ENCODE measurements at places on chromosomes 7 and 10. TPM values are rescaled to one million over a fixed set of nuclear protein-coding genes. Genes with fewer than 3 reads are reported as not detected.

SPDYE1 gene
- 0.24 TPM for total RNA-seq

PDE6C gene
- total RNA-seq = not detected

COX19 gene
- total RNA-seq = 38.3 TPM

NFE2L3 gene
- total RNA-seq = 0.68 TPM

VSTM4 gene
- 0.38 TPM for total RNA-seq

DNA sequence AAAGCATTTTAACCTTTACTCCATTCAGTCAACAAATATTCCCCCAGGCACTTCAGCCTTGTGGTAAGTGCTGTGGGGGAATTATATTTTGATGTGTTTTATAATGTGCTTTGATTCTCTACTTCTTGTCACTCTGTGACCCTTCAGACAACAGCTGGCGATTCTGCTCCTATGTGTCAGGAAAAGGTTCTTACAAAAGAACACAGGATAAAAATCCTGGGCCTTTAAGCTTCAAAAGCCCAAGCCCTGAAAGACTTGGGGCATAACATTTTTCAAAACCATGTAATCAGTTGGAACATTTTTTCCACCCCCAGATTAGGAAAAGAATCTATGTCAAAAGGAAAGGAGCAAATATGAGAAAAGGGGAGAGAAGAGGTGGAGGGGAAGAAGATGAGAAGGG lies 37.8 kb upstream of the LRRC17 start:
- H3K27me3 ChIP-seq = no peaks in the 10 kb centered on the region
- no peaks in the 10 kb centered on the region for H3K4me1 ChIP-seq
- no peaks in the 10 kb centered on the region for H3K36me3 ChIP-seq
- DNase-seq = no peak

DNA sequence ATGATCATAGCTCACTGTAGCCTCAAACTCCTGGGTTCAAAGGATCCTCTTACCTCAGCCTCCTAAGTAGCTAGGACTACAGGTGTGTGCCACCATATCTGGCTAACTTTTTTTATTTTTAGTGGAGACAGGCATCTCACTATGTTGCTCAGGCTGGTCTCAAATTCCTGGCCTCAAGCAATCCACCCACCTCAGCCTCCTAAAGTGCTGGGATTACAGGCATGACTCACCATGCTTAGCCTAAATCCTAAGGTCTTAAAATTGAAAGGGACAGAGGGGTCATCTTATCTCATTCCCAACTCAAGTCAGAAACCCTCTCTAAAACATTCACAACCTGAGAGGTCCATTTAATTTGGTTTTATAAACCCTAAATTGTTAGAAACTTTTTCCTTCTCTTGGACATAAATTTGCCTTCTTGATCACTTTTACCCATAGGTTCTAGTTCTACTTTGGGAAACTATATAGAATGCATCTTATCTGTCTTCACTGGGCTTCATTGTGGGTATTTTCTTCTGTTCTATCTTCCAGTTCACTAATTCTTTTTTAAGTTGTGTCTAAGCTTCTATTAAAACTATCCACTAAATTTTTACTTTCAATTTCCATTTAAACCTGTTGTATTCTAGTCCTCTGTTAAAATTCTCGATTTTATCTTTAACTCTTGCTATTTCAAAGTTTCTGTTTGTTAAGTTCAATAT lies 183.4 kb upstream of the KAT6B start:
- no peaks in the 10 kb centered on the region for H3K36me3 ChIP-seq
- H3K4me3 ChIP-seq = no peak overlapping the region
- H3K27me3 ChIP-seq = no peaks in the 10 kb centered on the region
- no peaks in the 10 kb centered on the region for H3K4me1 ChIP-seq

DNA sequence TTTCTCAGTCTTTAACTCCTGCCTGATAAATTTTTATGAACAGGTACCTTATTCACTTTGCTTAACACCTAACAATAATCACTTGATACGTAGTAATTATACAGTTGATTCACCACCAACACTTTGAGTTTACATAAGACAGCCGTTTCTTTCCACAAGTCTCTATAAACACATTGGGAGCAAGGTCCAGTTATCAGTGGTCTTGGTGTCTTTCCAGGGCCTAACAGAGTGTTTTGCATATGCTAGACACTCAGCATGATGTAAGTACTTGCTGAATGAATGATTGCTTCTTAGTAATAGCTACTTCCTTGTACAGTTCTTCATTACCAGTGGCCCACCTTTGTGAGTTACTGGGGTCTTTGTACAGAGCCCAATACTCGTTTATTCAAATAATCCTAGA lies 6.4 kb downstream of the CLDN12 start:
- no peak for DNase-seq
- H3K36me3 ChIP-seq = no peaks in the 10 kb centered on the region
- no peaks in the 10 kb centered on the region for H3K4me1 ChIP-seq
- no peaks in the 10 kb centered on the region for H3K27me3 ChIP-seq
